ENCODE measurements at places on chromosomes 5 and 9.

- no peak for DNase-seq
These were observed 253.9 kb downstream of the SPATA31D1 start for GRCh38 chr9:82242285-82242963.

- DNase-seq: no peak
These were observed 23.2 kb downstream of the AHRR start for GRCh38 chr5:344668-345067.

DNA sequence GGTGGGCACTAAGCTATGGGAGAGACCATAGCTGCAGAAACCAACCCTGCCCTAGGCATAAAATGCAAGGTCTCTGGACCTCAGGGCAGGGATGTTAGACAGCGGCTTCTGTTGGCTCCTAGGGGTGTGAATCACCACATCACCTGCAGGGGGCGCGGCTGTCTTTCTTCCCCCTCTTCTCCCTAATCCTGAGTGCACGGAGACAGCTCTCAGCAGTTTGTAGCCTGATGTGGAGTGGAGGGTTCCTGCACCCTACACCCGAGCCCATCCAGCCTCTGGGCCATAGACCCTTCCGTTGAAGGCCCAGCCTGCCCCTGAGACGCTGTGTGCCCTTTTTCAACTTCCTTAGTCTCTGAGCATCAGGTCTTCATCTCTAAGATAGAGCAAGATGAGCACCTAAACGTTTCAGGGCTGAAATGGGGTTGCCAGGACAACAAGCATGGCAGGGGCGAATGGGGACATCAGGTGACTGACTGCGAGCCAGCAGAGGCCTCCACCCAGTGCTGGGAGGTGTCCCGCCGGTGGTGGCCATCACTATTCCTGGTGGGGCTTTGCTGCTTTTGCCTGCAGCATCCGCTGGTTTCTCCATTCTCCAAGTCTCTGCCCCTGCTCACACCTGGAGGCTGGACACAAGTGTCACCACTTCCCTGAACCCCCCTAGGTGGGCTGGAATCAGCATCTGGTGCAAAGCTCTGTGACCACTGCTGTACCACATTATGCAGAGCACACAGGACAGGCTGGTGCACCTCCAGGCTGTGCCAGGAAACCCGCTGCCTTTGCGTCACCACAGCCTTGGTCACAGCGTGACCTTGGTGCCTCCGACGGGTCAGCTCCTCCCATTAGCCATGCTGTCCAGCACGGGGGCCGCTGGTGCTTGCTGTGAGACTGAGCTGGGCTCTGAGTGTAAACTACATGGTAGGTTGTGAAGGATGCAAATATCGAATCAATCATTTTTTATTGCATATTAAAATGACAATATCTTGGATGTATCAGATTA, 2.5 kb upstream of the SEC16A start:
- peak; percentile 83 for DNase-seq

DNA sequence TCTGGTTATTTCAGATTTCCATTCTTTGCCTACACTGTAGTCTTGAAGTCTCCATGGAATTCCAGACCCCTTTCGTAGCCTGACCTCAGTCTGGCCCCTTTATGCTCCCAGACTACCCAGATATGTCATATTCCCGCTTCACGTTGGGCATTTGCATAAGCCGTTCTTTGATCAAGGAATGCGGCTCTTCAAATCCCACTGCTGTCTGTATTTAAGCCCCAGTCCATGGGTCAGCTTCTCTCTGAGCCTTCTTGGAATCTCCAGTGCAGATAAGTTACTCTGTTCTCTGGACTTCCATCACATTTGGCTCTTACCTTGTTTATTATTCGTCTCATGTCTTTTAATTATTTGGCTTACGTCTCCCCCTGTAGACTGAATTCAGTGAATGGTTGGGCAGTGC, 97.4 kb downstream of the PARP8 start:
- no peak for DNase-seq

DNA sequence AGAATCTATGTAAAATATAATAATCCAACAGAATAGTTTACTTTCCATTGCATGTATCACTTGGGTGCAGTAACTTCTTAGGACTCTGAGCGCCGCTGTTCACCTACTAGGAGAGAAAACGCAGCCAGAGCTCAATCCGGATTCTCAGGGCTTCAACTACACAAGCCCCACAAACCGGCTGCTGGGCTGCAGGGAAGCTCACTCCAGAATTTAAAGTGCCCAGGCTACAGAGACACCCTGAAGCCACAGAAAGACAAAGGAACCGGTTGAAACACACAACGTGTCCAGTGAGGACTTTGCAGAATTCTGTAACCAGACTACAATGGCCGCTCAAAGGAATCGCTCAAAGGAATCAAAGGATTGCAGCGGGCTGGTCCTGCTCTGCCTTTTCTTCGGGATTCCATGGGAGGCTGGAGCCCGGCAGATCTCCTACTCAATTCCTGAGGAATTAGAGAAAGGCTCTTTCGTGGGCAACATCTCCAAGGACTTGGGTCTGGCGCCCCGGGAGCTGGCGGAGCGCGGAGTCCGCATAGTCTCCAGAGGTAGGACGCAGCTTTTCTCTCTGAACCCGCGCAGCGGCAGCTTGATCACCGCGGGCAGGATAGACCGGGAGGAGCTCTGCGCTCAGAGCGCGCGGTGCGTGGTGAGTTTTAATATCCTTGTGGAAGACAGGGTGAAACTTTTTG, at the start of gene PCDHGA10:
PCDHGA10 (plus strand) TSS at position 134 of the 686 bp plus-strand sequence; CDS start at position 323, 189 bp downstream.
- DNase-seq: peak; percentile 59

DNA sequence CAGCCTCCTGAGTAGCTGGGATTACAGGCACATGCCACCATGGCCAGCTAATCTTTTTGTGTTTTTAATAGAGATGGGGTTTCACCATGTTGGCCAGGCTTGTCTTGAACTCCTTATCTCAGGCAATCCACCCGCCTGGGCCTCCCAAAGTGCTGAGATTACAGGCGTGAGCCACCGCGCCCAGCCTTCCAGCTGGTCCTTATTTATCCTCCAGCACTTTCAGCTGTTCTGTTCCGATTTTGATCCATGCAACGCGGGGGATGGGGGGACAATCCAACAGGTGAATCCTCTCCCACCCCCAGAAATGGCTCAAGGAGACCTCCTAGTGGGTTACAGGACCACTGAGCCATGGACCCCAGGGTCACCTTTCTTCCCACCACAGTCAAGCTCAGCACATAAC, 14.7 kb upstream of the CDKN2AIPNL start:
- DNase-seq: no peak

- no peak for DNase-seq
These were observed 11.6 kb downstream of the RAI14 start for GRCh38 chr5:34667705-34668104.

DNA sequence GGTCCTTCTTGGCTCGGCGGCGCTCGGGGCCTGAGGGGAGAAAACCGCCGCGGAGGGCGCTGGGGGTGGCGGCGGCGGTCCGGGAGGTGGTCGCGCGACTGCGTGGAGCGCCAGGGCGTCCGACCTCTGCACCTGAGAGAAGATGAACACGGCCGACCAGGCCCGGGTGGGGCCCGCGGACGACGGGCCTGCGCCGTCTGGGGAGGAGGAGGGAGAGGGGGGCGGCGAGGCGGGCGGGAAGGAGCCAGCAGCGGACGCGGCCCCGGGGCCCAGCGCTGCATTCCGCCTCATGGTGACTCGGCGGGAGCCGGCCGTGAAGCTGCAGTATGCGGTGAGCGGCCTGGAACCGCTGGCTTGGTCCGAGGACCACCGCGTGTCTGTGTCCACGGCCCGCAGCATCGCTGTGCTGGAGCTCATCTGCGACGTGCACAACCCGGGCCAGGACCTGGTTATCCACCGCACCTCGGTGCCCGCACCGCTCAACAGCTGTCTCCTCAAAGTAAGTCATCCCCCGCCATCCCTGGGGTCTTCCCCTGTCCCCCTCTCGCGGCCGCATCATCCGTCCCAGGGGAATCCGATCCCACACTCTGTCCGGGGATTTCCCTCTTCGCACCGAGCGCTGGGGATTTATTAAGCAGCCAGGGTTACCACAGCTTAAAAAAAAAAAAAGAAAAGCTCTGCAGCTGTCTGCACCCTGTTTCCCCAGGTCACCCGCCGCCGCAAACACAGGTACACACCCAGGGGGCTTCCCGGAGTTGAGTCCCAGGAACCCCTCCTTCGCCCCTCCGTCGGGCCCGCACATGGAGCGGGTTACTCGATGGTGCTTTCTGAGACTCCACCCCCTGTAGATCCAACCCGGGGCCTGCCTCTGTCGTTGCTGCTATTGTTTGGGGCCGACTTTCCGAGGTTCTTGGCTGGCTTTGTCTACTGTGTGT, at the start of gene GTF3C4:
GTF3C4 (plus strand) TSS at position 8 of the 935 bp plus-strand sequence; CDS start at position 143, 135 bp downstream.
- DNase-seq: peak; percentile 78

DNA sequence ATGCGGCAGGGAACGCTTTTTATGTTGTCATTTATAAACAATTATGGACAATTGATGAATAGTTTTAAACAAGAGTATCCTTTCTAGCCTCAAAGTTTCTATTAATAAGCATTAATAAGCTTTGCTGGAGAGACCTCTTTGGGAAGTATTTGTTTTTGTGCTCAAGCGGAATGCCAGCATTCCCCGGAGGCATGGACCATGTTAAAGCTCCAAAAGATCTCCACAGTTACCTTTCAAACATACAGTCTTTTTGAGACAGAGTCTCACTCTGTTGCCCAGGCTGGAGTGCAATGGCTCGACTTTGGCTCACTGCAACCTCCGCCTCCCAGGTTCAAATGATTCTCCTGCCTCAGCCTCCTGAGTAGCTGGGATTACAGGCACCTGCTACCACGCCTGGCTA, 9.6 kb downstream of the MSANTD3 start:
- DNase-seq: no peak

GRCh38 chr9:28820741-28821140, 1247.5 kb upstream of the C9orf72 start:
- no peak for DNase-seq

DNA sequence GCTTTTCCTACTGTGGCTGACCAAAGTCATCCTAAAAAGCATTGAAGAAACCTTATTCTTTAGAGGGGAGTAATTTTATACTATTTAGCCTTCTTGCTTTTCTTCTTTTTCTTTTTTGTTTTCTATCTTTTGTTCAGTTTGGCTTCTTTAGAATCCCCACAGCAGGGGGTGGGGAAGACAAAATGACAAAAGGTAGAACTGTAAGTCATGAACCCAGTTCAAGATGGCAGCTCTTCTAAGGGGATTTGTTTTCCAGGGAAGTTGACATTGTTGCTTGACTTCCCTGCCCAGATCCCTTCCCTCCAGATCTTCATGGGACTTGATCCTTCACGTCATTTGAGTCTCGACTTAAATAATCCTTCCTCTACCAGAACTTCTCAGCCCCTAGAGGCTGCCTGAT, 692.4 kb upstream of the DMAC1 start:
- no peak for DNase-seq

- peak; percentile 78 for DNase-seq
These were observed 52.3 kb downstream of the PSD2 start for GRCh38 chr5:139847790-139848507.

DNA sequence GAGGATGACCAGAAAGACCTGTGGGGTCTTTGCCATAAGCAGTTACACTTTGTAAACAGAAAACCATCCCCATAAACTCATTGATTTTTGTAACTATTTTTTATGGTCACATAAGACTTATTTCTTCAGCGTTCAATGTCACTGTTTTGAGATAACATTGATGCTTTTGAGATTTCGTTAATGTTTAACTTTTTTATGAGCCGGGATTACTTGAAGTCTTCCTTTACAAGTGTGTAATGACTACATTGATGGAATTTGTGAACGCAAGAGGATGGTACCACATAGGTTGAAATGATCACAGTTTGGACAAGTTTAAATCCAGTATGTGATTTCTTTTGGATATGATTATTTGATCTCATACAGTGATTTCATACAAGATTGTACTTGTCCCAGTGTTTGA, 1.8 kb downstream of the SLC12A2 start:
- DNase-seq: no peak
